ENCODE measurements at places on chromosomes 4 and X.

DNA sequence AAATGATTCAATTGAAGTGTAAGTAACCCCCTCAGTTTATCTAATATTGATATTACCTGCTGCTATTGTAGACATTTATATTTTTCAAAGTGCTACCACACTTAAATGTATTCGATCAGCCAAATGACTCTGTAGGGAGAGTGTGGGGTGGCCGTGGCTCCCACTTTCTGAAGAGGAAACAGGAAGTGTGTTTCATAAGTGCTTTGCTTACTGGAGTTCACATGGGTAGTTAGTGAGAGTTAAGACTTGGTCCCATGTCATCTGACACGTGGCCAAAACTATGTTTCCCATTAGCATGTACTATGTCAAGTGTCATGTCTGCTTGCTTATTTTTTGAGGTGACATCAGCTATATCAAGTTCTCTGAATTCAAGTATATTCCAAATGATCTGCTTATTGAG, 308.1 kb upstream of the GATB start:
- no peak for DNase-seq

GRCh38 chr4:169079942-169080827, 70.1 kb upstream of the CBR4 start:
- DNase-seq = no peak

DNA sequence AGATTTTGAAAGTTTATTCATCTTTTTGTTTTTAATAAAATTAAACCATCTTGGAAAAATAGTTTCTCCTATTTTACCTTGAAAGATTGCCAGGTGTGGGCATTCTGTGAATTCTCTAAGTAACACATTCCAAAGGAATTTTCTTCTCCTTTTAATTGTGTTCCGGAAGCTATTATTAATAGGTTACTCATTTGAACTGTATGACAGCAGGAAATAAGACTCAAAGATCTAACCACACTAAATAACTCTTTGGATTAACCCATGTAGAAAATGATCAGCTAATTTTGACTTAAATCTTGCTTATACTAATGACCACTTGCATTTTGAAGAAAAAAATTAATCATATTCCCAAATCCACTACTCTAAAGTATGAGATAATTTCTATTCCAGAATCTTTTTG, 17.6 kb upstream of the CCNI start:
- no peak for DNase-seq

DNA sequence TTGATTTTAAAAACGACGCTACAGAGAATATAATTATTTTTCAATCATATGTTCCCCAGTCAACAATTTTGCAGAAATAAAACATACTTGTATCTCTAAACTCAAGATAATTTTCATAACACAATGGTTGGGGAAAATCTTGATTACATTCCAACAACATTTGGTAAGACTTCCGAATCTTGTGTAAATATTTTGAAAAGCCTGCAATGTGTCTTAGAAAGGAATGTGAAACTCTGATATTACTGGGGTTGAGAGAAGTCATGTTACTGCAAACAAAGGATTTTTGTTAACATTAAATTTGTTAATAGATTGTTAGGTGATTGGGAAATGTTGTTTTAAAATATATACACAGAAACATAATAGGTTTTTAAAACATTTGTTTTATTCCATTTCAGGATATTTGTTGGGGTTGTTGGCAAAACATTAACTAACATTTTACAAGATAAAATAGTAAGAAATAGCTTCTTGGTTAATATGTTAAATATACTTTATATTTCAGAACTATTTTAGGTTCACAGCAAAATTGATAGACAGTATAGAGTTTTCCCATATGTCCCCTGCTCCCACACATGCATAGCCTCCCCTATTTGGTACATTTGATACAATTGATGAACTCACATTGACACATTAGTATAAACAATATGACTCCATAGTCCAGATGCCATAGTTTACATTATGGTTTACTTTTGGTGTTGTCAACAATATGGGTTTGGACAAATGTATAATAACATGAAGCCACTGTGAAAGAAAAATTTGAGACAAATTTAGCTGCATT, 218.6 kb upstream of the FAM47A start:
- no peak for DNase-seq

- no peak for DNase-seq
Measured at GRCh38 chr4:162274354-162274753, 110.6 kb upstream of the FSTL5 start.

DNA sequence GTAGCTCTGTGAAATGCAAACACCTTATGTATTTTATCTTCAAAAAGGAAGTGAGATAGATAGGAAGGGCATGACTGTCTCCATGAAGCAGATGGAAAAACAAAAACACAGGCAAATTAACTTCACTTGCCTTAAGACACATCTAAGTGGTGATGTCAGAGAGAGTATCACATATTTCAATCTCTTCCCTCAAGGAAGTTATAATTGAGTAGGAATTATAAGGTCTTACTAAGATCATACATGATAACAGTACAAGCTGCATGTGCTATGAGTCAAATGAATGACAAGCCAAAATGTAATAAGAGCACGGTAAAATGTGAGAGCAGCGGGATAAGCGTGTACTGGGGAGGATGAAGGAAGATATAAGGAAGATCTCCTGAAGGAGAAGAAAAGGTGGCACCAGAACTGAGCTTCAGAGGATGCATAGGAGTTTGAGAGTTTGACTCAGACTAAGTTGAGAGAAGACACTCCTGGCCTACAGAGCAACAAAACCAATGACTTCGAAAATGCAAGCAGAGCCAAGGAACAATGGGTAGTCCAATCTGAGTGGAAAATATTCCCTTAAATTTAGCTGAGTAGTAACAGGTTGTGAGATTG, 43.3 kb upstream of the GALNT7 start:
- no peak for DNase-seq

GRCh38 chr4:81874661-81875515, 403.2 kb upstream of the RASGEF1B start:
- no peak for DNase-seq

DNA sequence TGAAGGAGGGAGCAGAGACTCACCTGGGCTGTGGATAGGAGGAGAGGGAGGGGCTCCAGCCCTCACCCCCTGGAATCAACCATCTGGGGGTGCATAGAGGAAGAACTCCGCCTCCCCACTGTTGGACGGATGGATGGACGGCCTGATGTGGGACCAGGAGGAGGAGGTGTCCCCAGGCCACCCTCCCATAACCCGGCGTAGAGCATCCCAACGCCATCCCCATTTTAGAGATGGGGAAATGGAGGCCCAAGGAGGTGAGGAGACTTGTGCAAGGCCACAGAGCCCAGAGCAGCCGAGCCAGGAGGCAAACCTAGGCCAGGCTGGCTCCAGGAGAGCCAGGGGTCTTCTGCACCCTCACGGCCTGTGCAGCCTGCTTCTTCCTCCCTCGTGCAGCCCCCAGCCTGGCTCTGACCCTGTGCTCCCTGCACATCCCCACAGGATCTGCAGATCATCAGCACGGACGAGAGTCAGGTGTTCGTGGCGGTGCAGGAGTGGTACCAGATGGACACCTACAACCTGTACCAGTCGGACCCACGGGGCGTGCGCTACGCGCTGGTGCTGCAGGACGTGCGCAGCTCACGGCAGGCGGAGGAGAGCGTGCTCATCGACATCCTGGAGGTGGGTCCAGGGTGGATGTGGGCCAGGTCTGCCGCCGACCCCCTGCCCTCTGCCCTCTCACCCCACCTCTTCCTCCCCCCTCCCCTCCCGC, 241.0 kb upstream of the PSAPL1 start:
- no peak for DNase-seq

DNA sequence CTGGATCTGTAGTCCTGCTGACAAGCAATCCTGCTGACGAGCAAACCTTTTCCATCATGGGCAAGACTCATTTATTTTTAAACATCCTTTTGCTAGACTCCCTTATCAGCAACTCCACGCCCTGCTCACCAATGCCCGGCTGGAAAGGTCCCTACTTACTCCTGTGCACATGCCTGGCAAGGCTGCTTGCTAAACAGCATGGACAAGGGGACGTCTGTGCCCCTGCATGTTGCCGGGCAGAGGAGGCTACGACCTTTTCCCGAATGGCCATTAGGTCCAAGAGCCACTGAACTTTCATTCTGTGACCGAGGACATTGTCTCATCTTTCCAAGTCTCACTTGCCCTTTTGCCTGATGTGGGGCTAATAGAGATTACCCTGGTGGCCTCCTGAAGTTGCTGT, 98.6 kb downstream of the MGST2 start:
- DNase-seq = no peak

DNA sequence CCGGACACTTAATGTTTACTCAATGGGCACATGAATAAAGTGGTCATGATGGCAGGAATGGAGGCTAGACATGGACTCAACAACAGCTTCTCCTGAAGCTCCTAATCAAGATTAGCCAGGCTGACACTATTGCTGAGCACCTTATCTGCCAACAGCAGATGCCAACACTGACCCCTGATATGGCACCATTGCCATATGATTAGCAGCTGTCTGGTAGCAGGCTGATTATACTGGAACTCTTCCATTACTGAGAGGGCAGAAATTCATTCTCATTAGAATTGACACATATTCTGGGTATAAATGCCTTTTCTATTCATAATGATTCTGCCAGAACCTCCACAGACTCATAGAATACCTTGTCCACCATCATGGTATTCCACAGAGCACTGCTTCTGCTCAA, 18.4 kb upstream of the AFF1 start:
- DNase-seq = no peak

- DNase-seq = no peak
Measured at GRCh38 chrX:127057891-127058619, 238.5 kb downstream of the PRR32 start.

GRCh38 chr4:33711826-33712225, 2532.5 kb downstream of the ARAP2 start:
- no peak for DNase-seq

GRCh38 chrX:45849261-45849862, 648.7 kb upstream of the DIPK2B start:
- DNase-seq = peak; percentile 17

DNA sequence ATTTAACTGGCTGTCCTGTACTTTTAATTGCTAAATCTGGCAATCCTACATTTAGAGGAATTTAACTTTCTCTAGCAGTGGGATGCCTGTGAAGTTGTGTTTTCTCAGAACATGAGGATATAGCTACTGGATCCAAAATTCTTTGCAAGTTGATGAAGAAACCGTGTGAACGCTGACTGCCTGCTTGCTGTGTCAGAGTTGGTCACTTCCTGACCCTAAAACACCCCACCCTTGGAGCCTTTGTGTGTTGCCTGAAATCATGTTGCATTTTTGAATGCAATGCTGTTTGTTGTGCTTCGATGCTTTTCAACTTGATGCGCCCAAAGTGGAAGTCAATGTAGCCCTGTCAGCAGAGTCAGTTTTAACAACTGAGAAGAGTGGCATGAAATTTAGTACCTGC, 211.2 kb downstream of the ANK2 start:
- no peak for DNase-seq

- DNase-seq = no peak
Measured at GRCh38 chr4:26936284-26937065, 75.8 kb downstream of the STIM2 start.
